HEK293T (cell line): ENCODE measurements at places on chromosomes 7 and 10.
A peak's percentile ranks its signal among the peaks of the same experiment; 100 is the strongest.

- DNase-seq: no peak
Measured at GRCh38 chr7:116706668-116707126, 34.7 kb downstream of the MET start.

DNA sequence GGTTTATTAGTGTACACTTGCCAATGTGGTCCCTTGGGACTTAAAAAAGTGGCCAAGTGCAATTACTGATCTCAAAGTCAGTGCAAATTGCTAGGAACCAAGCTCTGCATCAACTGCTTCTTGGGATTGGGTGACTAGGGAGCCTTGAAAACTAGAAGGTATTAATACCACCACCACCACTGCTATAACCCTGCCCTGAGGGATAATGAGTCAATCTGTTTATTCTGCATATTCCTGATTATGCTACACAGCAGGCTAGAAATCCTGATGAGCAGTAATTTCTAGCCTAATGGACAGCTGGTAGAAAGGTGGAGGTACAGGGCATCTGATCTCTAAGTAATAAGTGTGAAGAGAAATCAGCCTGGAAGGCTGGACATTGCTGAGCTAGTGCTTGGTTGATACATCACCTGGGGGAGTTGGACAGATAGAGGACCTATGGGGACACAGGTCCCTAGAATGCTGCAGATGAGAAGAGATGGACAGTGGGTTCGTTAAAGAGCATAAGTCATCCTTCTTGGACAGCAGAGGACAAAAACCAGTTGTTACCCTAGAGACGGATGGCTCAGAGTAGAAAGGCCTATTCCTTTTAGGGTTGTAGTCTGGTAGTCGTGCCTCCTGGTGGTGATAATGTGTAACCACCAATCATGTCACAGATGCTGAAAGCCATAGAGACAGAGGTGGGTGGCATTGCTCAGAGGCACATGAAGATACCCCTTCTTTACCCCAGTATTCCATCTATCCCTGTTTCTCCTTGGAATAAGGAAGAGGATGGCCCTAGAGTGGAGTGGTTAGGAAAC is 554.8 kb downstream of the SORCS1 start:
- DNase-seq: peak; percentile 47

DNA sequence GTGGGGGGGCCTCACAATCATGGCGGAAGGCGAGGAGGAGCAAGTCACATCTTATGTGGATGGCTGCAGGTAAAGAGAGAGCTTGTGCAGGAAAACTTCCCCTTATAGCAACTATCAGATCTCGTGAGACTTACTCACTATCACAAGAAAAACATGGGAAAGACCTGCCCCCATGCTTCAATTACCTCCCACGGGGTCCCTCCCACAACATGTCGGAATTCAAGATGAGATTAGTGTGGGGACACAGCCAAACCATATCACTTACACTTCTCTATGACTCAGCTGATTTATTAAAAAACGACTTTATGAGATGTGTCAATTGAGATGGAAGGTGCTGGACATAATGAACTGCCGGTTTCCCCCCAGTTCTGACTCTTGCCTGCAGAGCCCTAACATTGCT is 23.8 kb upstream of the CHN2 start:
- DNase-seq: no peak

DNA sequence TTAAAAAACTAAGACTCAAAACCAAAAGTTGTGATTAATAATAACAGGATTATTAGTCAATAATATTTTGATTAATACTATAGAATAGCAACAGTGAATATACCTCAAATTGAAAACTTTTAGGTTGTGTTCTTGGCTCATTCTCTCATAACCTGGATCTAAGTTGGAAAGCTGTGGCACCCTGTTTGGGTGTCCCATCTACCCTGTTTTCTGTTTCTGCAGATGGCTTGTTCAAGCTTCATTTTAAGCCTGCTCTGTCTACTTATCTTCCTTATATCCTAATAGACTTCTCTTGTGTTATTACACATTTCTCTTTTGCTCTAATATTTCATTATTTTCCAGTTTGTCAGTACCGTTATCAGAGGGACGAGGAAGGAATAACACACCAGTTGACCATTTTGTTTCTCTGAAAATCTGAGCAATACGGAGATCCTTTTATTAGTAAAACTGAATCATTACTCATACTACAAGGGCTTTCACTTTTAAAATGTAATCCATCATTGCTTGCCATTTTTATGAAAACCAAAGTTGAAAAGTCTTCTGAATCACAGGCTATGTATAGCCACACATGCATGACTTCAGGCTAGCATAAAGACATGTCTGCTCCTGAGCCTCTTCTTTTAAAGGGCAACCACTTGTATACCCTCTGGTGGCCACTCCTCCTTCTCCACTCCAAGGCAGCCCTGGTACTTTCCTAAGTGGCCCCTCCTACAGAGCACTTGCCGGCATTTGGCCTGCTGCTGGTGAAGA is 22.3 kb downstream of the COX15 start:
- no peak for DNase-seq

DNA sequence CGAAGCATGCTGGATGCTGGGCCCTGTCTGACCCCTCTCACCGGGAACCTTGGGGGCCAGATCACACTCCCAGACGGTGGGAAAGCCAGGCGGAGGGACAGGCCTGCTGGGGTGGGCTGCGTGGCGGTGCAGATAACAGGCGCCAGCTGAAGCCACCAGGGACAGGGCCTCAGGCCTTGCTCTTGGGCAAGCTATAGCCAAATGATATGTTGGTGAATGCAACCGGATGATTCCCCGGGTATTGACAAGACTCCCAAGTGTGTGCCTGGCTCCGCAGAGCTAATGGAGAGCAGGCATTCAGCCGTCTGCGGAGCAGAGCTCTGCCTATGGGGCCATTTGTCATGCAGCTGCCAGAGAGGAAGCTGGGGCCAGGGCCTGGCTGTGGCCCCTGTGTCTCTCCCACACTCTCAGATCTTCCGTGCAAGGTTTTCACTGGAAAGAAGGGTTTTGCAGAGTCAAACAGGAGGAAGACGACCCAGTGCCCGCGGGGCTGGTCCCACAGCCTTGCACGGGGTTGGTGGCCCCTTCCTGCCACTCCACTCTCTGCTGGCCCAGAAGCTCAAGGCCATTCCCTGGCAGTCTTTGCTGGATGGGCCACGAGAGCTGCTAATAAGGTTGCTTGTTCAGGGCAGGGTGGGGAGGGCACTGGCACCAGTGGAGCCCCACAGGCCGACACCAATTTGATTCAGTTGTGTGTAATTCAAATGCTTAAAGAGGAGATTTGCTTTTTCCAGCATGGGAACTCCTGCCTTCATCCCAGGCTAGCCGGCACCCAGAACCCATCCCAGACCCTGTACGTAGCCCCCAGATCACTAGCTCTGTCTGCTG is 91.8 kb downstream of the PRKAG2 start:
- DNase-seq: no peak

- DNase-seq: no peak
Measured at GRCh38 chr10:78199005-78199725, 165.5 kb downstream of the RPS24 start.

DNA sequence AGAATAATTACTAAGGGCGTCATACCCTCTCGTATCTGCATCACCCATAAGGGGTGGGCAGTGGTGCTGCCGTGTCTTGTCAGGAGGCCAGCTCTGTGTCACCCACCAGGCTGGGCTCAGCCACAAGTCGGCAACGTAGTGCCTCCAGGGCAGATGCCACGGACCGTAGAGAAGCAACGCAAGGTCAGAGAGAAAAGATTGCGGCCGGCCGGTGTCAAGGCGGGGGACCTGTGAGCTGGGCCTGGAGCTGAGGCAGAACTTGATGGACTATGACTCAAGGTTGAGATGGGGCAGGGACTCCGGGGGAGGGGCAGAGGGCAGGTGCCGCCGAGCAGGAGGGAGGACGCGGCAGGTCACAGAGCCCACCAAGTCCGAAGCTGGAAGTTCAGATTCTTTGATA is 29.5 kb downstream of the FOXK1 start:
- no peak for DNase-seq

DNA sequence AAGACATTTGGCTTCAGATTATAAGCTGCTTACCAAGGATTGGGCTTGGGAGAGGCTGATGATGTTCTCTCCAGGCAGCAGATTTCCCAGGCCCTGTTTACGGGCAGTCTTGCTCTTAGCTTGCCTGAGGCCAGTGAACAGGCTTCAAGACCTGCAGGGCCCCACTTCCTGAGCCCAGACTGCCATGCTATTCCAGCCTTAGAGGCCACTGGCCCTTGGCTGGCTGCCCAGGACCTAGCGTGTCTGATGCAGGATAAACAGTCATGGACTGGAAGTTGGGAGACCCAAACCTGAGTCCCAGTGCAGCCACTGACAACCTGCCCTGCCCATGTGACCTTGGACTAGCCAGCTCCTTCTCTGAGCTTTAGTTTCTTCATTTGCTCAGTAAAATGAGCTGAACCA is 2.9 kb downstream of the PRXL2A start:
- no peak for DNase-seq

DNA sequence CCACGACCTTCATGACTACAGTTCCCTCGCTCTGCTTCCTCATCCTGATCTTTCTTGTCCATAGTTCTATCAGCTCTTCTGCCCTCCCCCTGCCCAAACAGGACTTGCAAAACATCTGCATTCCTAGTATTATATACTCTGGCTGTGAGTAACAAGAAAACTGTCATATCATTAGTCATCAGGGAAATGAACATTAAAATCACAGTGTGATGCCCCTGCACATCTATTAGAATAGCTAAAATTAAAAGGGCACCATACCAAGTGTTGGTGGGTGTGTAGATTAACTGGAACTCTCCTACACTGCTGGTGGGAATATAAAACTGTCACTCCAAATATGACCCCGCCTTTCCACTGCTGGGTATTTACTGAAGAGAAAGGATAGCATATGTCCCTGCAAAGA is 141.8 kb downstream of the C7orf25 start:
- no peak for DNase-seq

DNA sequence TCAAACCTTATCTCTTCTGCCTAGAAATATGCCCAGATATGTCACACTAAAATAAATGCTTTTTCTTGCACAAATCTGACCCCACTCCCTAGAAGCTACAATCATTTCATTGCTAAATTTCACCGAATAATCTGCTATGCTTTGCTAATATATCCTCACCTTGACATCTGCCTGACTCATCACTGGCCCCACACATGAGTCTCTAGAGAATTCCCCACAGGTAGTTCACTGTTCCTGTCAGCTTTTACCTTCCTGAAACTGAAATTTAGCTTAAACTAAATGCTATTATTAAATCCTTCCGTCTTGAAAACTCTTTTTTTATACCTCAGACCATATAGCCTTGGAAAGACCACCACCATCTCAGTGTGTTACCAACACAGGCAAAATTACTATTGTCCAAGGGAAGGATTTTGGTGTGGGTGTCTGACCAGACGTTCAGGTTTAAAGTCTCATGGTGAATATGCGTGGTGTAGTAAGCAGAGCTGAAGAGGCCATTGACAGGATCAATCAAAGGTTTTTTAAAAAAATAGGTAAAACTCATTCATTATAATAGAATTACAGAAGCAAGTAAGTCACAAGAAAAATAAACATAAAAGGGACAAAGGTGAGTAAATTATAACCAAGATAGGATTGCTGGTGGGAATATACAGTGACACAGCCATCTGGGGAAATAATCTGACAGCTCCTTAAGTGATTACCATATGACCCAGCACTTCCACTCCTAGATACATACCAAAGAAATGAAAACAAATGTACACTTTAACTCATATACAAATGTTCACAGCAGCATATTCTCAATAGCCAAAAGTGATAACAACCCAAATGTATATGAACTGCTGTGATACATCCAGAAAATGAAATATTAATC is 173.5 kb downstream of the KMT2E start:
- DNase-seq: no peak

- no peak for DNase-seq
Measured at GRCh38 chr7:17495655-17496394, 197.4 kb downstream of the AHR start.

DNA sequence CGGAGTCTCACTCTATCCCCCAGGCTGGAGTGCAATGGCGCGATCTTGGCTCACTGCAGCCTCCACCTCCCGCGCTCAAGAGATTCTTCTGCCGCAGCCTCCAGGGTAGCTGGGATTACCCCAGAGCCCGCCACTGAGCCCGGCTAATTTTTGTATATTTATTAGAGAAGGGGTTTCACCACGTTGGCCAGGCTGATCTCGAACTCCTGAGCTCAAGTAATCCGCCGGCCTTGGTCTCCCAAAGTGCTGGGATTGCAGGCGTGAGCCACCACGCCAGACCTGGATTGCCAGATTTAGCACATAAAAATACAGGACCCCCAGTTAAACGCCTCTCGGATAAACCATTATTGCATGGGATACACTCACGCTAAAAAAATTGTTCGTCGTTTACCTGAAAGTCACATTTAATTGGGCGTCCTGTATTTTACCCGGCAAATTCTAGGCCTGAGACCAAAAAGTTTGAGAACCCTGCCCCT is 375 bp upstream of the GATAD1 start:
- DNase-seq: no peak

- no peak for DNase-seq
Measured at GRCh38 chr10:120328647-120329046, 128.4 kb upstream of the PLPP4 start.

DNA sequence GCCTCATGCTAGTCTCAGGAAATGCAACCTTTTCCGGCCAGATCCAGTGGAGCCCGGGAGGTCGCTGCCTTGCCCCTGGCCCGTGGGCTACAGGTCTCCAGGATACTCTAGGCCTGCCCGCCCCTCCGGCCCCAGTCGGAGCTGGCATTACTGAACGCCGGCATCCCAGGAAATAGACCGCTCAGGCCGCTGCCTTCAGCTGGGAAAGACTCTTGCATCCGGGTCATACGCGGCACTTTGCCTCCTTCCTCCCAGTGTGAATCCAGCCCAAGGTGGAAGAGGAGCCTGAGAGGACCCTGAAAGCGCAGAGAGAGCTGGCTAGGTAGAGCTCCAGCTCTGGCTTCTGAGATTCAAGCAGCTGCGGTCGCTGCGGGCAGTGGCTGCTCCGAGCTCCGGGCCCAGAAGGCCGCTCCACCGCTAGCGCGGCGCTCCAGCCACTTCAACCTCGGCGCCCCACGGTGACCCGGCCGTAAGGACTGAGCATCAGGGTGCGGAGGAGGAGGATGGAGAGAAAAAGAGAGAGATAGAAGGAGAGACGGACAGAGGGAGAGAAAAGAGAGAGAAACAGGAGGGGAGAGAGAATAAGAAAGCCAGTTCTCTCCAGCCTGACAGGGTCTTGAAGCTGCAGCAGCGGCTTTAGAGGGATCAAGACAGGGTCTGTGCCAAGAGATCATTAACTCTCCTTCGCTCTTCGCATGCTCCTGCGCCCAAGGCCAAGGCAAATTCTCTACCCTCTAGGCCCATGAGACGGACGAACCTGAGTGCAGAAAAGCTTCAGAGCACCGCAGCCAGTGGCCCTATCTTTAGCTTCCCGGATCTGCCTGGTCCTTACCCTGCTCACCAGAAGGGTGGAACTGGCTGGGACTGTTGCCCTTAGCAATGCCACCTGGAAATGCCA is 1.8 kb upstream of the HOXA10 start:
- no peak for DNase-seq

DNA sequence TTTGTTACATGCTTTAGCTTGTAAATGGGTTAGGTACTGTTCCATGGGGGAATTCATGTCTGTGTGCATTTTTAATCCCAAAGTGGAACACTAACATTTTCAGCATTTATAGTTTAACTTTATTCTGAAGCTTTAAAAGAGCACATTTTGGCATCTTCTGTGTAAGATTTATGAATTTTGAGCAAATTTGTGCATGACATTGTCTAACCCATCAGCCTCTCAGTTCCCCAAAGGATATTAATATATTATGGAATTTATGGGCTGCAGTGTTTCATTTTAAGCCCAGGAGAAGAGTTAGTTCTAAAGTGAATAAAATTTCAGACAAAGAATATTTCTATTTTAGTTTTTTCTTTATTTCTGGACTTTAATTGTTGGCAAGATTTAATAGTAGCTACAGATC is 421.4 kb downstream of the PLXDC2 start:
- no peak for DNase-seq

- DNase-seq: no peak
Measured at GRCh38 chr10:70418229-70418628, 14.3 kb downstream of the EIF4EBP2 start.
